ENCODE measurements at places on chromosomes 2 and 18.

DNA sequence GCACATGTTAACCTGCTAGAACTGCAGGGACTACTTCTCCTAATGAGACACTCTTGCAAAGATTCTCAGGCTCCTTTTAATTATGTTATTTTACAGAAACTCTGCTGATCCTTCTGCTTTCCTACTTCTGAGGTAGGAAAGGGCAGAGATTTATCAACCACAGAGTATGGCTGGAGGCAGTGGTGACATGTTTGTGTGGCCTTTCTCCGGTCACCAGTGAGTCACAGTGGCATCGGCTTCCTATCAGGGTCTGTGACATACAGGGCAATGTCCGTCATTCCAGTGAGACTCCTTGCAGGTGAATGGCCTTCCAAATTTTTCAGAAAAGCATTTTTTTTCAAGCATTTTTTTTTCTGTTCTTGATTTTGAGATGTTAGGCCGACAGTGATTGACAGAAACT lies 180.7 kb upstream of the LYPD1 start:
- DNase-seq: no peak

DNA sequence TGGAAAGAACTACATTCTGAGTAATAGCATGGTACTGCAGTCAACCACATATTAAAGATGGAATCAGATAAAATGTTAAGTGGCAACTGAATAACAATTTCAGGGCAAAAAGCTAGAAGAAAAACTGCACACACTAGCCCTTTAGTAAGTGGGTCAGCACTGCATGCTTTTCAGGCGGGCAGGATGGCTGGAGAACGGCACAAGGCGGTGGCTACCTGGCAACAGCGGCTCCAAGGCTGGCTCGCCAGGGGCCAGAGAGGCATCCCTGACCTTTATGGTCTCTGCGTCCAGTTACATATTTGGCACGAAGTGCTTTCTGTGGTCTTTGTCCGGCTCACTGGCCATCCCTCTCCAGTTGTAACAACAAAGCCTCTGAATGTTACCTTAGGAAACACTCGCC lies 226.7 kb downstream of the MYT1L start:
- no peak for DNase-seq

DNA sequence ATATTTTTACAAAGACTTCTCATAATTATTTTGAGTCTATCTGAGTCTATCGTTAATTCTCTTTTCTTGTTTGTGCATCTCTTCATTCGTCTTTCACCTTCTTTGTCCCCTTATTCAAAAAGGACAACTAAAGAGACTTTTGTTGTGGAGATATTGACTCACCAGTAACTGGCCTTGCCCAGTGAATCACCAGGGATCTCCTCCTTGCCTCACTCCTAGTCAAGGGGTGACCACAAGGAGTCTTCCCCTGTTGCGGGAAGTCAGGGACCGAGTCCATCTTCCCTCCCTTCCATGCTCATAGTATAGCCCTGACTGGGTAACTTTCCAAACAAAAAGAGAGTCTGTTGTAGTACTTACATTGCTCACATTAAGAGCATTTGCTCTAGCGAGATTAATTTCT lies 158.9 kb downstream of the NEB start:
- peak; percentile 2 for DNase-seq

GRCh38 chr2:200618590-200619021 lies 32.8 kb downstream of the AOX1 start:
- DNase-seq: peak; percentile 87

DNA sequence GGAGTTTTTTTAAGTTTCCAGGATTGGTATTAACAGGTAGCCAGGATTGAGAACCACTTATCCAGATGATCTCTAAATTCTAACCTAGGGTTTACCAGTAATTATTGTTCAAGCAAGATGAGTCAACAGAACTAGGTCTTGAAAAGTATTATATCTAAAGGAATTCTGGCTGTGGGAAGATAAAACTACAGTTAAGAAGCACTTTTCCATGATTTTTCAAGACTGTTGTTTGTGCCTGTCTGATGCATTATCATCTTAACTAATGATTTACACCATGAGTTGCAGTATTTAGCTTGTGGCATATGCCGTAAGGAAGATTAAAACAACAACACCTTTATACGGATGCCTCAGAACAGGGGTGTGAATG lies 142.2 kb upstream of the CCDC68 start:
- DNase-seq: no peak

GRCh38 chr18:54776282-54776977 lies 51.8 kb upstream of the RAB27B start:
- peak; percentile 98 for DNase-seq

DNA sequence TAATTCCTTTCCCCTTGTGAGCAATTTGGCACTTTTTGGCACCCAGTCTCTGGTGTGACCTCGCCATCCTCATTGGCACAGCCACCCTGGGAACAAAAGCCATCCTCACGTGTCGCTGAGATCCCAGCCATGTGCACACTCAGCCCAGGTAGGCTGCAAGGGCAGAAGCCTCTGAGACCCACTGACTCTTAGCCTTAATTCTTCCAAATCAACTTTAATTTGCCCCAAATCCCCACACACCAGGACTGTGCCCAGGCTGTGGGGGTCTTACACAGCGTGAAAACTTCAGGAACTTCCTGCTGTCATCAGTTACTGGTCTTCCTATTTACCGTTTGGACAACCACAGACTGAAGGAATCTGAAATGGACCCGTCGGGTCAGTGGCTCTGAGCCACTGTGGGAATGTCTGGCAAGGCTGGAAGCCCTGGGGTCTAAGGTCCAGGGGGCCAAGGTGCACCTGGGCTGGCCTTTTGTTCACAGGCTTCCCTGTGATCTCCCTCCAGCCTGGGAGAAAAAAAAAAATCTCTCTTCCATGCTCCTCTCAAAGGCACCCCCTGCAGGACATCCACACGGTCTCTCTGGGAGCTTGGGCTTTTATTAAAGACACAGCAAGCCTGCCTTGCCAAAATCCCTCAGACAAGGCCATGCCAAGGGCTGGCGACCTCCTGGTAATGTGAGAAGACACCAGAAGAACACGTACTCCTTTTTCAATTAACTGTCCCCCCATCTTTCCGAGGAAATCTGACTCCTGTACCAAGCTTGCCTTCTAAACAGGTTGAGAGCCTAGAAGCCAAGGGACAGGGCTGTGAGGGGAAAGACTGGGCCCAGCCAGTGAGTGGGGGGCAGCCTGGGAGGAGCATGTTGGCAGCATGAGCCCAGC lies 42.1 kb upstream of the LAPTM4A start:
- DNase-seq: peak; percentile 88

DNA sequence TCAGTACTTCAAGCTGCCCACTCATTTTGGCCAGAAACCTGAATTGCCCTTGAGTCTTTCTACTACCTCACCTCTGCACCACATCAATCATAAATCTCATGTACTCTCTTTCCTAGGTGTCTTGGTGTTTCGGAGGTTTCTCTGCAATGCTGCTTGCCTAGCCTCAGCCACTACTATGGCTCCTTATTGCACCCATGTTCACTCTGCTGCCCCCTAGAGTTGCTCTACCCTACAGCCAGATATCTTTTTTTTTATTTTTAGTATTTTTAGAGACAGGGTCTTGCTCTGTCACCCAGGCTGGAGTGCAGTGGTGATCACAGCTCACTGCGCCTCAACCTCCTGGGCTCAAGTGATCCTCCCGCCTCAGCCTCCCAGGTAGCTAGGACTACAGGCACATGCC lies 413.0 kb downstream of the PTPRM start:
- no peak for DNase-seq

GRCh38 chr2:169330555-169331198 lies 31.7 kb downstream of the LRP2 start:
- DNase-seq: no peak

DNA sequence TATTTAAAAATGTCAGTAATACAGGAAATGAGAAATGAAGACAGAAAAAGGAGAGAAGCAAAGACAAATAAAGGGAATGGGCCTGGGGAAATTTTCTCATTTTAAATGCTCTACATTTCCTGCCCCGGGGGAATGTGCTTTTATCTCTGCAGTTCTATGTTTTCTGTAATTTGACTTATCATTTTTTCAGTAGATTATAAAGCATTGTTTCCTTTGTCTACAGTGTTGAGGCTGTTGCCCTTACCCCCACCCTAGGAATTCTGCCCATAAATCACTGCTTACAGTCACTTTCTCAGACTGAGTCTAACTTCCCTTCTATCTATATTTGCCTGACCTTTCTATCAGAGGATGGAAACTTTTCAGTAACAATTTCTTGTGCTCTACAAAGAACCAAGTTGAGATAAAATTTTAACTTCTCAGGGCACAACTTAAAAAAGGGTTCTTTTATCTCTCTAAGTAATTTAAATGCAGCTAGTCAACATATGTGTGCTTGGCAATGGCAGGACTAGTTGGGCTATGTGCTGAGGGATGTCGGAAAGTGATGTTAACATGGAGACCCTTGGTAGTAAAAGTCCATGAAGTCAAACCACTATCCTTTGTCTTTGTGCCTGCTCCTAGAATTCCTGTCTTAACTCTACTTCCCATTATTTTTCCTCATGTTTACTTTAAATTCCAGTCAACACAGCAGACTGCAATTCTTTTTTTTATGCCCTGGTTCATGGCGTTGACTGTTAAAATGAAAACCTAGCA lies 146.5 kb upstream of the MMADHC start:
- peak; percentile 94 for DNase-seq

DNA sequence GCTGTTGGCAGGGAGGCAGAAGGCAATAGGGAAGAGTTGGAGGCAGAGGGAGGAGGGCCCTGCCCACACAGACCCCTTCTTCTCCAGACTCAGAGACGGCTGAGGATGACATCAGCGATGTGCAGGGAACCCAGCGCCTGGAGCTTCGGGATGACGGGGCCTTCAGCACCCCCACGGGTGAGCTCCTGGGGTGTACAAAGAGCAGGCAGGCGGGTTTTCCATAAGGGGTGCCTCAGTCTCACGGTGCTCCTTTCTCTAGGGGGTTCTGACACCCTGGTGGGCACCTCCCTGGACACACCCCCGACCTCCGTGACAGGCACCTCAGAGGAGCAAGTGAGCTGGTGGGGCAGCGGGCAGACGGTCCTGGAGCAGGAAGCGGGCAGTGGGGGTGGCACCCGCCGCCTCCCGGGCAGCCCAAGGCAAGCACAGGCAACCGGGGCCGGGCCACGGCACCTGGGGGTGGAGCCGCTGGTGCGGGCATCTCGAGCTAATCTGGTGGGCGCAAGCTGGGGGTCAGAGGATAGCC lies 10.0 kb downstream of the SPEG start:
- no peak for DNase-seq

- DNase-seq: no peak
These were observed 81.6 kb downstream of the EPB41L3 start for GRCh38 chr18:5462227-5462626.

- no peak for DNase-seq
These were observed 554.7 kb downstream of the NUP35 start for GRCh38 chr2:183678908-183679307.

DNA sequence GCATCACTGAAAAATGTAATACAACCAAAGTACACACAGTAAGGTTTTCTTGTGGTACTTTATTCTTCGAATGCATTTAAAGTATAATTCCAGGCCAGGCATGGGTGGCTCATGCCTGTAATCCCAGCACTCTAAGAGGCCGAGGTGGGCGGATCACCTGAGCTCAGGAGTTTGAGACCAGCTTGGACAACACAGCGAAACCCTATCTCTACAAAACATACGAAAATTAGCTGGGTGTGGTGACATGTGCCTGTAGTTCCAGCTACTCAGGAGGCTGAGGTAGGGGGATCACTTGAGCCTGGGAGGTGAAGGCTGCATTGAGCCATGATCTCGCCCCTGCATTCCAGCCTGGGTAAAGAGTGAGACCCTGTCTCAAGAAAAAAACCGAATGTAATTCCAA lies 3.9 kb upstream of the TTC39C start:
- DNase-seq: no peak

DNA sequence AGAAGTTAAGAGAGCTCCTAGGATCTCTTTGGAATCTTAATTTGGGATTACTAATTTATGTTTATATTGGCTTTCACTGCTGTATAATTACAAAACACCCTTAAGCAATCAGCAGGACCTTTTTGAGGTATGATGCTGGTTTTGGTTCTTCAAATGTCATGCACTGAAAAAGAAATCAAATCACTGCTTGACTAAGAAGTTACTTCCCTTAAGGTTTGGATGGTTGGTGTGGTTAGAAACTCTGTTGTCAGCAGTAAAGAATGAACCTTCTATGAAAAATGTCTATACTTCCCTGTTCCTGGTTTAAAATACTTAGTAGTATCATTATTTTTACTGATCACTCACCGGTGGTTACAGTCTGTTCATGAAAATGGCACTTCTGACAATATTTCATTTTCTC lies 5.5 kb downstream of the COLEC12 start:
- peak; percentile 40 for DNase-seq

Data from fibroblast of the aortic adventitia (primary cell).